ENCODE measurements at places on chromosomes 3 and 15.

DNA sequence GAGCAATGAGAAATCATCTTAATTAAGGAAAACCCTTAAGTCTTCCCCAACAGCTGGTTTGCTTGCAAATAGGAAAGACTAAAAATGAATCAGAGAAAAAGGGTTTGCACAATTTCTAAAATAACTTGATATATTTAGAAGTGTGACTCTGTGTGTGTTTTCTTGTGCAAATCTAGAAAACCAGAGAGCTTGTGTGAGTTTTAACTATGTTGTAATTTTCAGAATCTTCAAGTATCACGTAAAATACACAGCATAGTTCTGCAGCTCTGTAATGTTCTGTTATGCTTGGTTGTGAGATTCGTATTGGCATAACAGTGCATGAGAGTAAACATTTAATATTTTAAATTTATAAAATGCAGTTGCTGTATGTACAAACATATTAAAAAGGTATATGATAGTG, 74.7 kb upstream of the GAP43 start:
- DNase-seq: no peak

DNA sequence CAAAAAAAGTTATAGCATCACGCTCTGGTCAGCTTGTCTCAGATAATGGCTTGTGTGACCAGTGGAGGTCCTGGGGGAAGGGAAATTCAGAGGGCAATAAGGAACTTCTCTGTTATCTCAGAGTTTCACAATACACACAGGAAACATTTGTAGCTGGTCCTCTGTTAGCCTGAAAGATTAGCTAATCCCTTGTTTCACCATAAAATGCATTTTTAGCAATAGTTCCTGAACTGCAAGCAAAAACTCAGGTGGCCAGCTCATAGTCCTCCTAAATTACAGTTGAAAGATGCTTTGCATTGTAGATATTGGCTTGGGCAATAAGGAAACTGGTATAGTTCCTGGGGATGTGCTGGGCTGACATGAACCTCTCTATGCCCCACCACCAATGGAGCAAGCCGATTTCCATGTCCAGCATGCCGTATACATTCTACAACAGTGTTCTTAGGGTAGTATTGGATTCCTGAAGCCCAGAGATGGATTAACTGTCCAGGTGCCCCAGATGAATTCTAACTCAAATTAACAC, 141.5 kb upstream of the TBL1XR1 start:
- DNase-seq: peak; percentile 85

- DNase-seq: no peak
Observed at GRCh38 chr15:87949151-87949574, 307.4 kb downstream of the NTRK3 start.

DNA sequence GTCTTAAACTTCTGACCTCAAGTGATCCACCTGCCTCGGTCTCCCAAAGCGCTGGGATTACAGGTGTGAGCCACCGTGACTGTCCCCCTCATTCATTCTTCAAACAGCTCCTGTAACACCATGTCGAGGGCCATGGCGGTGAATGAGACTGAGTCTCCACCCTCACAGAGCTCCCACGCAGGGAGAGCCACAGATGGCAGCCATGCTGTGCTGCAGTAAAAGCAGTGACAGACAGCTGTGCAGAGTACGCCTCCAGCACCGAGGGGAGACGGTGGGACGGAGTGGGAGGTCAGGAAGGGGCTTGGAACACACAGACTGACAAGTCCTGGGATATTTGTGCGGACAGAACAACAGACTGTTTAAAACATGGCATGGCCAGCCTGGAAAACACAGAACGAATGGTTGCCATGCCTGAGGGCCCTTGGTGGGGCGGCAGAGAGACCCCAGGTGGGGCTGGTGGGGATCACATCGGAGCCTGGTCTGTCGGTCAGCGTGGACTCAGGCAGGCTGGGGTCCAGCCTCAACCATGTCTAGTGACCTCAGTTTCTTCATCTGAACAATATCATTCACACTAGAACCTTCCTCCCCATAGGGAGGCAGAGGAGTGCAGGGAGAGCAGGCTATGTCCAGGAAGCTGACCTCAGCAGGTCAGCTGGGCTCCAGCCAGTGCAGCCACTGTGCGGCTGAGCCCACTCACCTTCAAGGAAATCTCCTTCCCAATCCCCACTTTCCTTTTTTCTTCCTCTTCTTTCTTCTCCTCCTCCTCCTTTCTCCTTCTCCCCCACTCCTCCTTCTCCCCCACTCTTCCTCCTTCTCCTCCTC, 20.6 kb upstream of the LCTL start:
- no peak for DNase-seq

- DNase-seq: no peak
Observed at GRCh38 chr15:52255935-52256334, 39.7 kb downstream of the MYO5C start.

DNA sequence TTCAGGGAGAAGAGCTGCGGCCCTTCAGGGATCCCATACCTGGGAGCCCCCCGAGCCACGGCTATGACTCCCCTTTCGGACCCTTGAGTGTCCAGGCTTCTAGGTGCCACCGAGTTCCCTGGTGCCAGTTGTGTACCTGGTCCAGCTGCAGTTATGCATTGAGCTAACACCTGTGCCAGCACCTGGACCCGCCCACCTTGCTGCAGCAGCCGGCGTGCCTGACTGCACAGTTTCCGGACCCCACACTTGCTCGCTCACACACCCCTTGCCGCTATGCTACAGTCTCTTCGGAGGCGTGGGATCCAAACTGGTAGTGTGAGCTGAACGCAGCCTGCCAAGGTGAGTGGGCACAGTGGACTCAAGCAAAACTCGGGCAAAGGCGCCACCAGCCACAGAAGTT, 284.5 kb upstream of the ROBO1 start:
- no peak for DNase-seq

GRCh38 chr3:30315447-30315846, 291.0 kb upstream of the TGFBR2 start:
- DNase-seq: no peak

DNA sequence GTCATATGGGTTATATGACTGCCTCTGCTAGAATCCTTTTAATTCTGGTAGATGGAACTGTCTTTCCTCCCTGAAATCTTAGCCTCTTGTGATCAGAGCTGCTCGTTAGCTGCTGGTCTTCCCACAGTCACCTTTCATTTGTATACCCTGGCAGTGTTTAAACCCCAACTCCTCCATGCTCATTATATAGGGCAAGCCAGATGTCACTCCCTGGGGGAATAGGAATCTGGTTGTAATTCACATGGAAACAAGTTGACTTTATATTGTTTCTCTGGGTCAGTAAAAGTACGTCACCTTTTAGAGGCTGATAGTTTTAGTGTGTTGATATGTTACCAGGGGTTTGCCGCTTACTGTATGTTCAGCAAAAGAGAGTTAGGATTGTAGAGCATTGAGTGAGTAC, 103.5 kb downstream of the ITPR1 start:
- no peak for DNase-seq

GRCh38 chr15:65087873-65088642, 11.5 kb downstream of the KBTBD13 start:
- DNase-seq: no peak

- peak; percentile 81 for DNase-seq
Observed at GRCh38 chr3:111311709-111312235, 230.2 kb upstream of the CD96 start.

GRCh38 chr3:36305929-36306520, 74.3 kb upstream of the STAC start:
- DNase-seq: no peak

DNA sequence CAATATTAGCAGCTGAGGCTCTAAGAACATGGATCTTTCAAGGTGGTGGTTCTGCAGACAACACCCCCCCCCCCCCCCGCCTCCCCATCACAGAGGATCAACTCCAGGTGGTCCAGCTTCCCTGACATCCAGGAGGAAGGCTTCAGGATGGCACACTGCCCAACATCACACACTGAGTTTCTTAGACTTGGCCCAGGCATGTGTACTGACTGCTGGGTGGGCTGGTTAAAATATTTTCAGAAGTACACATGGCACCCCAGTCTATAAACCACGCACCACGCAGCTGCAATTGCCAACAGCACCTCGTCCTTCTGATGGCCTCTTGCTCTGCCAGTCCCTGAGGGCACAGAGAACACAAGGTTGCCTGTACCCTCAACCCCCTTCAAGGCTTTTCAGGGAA, 22.1 kb downstream of the SRPRB start:
- no peak for DNase-seq
